Omental fat pad (tissue), 4 donors: ENCODE measurements at places on chromosomes 1 and 21. TPM values are rescaled to one million over a fixed set of nuclear protein-coding genes. Genes with fewer than 3 reads are reported as not detected.

The INSRR gene
- total RNA-seq: 0.09 TPM

The FCRLB gene
- 1.0 TPM for total RNA-seq

The HPCAL4 gene
- not detected for total RNA-seq

The ETNK2 gene
- total RNA-seq: 11.8 TPM

The PRR9 gene
- total RNA-seq: not detected

DNA sequence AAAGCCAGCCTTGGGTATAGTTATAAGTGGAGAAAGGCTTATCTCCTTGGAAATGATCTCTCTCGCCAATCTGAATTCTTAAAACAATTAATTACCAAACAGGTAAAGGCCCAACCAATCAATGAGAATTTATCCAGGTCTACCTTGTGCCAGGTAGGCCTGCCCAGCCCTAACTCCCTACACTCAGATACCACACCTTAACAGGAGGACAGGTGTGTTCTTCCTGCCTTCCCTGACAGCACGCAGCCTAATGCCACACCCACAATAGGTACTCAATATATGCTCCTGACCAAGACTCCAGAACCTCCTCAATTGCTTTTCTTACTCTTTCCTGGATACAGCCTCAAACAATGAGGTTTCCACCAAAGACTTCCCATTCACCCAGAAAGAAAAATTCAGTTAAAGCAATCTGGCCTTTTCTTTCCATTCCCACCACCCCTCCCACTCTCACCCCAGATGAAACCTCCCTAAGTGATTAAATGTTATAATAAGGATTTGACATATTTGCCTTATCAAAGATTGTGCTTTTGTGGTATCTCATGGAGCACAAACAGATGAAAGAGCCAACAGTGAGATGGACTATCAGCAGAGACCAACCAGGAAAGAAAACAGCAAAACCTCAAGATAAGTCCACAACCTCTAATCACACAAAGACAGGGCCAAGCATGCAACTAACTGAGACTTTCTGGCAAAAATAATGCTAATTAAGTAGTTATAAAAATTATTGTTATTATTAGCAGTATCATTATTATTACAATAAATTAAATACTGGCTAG is 25.6 kb downstream of the TRABD2B start:
- DNase-seq: no peak

DNA sequence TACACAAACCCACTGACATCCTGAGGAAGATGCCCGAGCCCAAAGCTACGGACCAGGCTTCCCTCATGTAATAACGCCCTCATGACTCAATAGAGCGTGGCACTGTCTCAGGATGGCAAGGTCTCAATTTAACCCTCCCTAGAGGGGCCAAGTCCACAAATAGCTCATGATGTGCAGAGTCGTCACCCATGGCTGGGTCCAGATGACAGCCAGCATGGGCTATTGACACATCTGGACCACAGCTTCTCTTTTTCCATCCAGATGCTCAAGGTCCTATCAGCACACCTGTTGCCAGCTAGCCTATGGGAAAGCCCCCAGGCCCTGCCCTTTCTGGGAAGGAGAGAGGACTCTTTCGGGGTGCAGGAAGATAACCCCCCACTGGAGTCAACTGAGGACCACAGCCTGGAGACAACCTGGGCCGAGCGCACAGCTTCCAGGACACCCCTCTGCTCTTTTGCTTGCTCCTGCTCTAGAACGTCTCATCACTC is 2.8 kb downstream of the LAPTM5 start:
- no peak for DNase-seq

GRCh38 chr1:204735042-204735441 is 49.5 kb upstream of the LRRN2 start:
- DNase-seq: no peak
